ENCODE measurements at places on chromosomes 5 and 9.
A peak's percentile ranks its signal among the peaks of the same experiment; 100 is the strongest.

DNA sequence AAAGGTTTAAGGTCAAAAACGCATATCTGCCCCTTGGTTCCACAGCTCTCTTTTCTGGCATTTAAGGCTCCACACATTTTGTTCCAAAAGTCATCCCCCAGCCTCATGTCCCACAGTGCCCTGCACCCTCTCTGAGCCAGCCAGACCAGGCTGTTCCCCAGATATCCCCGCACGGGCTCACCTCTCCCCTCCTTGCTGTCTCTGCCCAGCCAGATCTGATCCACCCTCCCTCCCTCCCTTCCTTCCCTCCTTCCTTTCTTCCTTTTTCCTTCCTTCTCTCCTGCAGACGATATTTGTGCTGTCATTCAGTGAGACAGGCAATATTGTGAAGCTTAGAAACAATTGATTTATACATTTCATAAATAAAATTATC lies 37.0 kb downstream of the DUSP1 start:
- DNase-seq: no peak

DNA sequence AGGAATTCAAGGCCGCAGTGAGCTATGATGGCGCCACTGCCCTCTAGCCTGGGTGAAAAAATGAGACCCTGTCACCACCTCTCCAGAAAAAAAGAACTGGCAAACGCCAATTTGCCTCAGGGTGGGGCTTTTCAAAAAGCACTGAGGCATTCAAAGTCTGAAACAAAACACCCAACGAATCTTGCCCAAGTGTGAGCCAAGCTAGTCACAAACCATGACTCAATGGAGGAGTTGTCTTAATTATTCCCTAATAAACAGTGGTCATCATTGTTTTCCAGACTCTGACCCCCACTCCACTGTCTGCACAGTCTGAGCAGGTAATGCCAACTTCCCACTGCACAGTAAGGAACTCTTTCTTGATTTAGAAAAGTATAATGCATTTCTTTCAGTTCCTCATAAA lies 16.8 kb downstream of the FRMD3 start:
- no peak for DNase-seq

DNA sequence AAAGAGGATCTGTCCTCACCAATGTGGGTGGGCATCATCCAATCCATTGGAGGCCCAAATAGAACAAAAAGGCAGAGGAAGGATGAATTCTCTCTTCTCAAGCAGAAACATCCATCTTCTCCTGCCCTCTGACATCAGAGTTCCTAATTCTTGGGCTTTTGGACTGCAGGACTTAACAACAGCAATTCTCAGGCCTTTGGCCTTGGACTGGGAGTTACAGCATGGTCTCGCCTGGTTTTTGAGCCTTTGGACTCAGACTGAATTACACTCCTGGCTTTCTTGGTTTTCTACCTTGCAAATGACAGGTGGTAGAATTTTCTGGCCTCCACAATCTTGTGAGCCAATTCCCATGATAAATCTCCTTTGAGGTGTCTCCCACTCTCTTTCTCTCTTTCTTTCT lies 60.5 kb upstream of the CD180 start:
- DNase-seq: no peak

GRCh38 chr5:115351356-115352195 lies 55.1 kb upstream of the CCDC112 start:
- no peak for DNase-seq

DNA sequence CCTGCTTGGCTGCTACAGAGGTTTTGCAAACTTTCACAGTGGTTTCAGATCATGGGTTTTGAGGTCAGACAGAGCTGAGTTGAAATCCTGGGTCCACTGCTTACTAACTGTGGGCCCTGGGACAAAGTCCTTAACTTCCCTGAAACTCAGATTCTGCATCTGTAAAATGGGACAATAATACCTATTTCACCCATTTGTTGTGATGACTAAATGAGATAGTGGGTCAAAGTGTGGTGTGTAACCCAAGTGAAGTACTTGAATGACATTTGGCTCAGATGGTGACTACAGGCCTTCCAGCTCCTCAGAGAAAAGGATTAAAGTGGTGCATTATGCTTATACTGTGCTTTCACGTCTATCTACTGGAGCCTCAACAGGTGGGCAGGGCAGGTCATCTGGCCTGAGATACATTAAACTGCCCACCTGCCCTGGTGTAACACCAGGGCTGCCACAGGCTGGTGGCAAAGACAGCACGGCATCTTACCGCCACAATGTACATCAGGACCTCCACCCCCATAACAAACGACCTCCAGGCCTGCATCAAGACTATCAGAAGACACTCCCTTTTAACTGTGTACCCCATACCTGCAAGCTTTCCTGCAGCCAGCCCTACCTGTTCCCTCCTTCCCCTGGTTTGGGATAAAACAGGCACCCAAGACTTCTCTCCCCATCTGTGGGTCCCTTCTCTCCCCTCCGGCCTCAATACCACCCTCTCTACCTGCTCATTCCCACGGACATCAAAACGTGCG lies 846 bp upstream of the TRAF1 start:
- DNase-seq: no peak

DNA sequence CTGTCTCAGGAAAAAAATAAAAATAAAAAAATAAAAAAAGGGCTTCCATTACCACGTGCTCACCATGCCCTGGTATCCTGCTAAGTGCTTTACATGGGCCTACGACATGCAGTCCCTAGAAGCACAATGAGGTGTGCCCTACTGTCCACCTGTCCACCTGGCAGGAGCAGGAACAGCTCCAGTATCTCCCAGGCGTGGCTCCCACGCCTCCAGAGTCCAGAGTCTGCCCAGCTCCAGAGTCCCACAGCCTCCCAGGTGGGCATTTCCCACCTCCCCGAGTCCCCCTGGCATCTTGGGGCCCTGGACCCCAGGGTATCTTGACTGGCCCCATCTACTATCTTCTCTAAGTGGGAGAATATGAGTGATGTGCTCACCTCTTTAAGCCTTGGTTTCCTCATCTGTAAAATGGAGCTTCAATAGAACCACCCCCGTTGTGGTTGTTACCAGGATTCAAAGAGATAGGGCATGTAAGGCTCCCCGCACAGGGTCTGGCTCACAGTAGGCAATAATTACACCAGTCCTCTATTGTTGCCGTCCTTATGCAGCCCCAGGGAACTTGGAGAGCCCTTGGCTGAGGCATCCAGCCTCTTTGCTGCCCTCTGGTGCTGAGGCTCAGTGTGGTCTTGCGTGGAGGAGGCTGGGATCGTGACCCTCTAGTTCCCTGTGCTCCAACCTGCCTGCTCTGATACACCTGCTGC lies 8.9 kb downstream of the CXCL14 start:
- DNase-seq: no peak

DNA sequence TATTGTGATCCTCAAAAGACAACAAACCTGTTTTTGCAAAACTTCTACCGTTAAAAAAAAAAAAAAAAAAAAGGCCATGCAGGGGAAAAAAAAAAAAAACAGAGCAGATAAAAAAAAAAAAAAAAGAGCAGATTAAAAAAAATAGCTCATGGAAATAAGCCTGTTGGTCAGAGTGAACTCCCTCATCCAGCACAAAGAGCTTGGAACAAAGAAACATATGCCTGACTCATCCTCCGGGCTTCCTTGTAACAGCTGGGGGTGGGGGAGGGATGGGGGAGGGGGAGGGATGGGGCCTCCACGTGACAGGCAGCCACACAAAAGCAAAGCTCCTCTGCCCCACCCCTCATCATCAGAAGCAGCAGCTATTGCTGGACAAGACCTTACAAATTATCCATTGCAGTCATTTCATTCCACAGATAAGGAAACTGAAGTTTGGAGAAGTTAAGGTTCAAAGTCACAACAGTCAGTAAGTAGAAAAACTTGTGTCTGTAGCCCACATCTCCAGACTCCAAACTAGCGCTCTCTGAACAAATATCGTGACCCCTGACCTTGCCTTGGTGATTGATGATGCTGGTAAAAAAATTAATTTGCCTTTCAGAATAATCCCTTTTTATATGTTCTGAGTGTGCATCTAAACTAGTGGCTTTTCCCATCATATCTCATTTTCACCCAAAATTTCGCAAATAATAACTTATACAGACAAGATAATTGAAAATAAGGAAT lies 38.9 kb downstream of the SLC35D2 start:
- peak; percentile 3 for DNase-seq

GRCh38 chr9:93210324-93210973 lies 26.5 kb downstream of the WNK2 start:
- DNase-seq: no peak

Data from hypothalamus (tissue), 51 donors.